ENCODE measurements at places on chromosomes 7 and 10.

DNA sequence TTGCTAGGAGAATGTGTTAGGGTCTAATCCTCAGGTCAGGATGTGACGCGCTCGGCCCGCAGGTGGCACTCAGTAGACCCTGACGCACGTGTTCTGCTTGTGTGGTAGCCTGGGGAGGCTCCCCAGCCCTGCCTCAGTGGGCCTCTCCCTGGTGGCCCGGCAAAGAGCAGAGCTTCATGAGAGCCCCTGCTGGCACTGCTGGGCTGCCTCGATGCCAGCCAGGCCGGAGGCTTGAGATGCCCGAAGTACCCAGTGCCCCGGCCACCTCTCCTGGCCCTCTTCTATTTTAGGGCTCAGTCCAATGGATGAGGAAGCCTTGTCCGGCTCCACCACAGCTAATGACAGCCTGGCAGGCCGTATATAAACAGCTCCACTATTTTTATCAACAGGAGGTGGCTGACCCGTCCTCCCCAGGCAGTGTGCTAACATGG is 42.0 kb downstream of the PRF1 start:
- no peak for DNase-seq

GRCh38 chr10:127952575-127952869 is 45.6 kb downstream of the PTPRE start:
- DNase-seq = no peak

DNA sequence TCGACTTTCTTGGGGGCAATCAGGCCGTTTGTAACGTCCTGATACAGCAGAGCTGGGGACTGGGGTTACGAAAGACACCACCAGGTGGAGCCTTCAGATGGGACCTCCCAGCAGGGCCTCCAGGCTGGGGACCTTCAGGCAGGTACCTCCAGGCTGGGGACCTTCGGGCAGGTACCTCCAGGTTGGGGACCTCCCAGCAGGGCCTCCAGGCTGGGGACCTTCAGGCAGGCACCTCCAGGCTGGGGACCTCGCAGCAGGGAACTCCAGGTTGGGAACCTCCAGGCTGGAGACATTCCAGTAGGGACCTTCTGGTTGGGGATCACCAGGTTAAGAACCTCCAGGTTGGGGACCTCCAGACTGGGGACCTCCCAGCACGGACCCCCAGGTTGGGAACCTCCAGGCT is 23.5 kb upstream of the GPR146 start:
- no peak for DNase-seq

GRCh38 chr10:100653957-100654781 is 91.2 kb upstream of the PAX2 start:
- DNase-seq = peak; percentile 65

- no peak for DNase-seq
These were observed 23.0 kb upstream of the GRID1 start for GRCh38 chr10:86389441-86390193.

- DNase-seq = no peak
These were observed 127.7 kb upstream of the PRR15 start for GRCh38 chr7:29435902-29436301.

GRCh38 chr7:2792235-2792634 is 51.9 kb downstream of the GNA12 start:
- DNase-seq = no peak

DNA sequence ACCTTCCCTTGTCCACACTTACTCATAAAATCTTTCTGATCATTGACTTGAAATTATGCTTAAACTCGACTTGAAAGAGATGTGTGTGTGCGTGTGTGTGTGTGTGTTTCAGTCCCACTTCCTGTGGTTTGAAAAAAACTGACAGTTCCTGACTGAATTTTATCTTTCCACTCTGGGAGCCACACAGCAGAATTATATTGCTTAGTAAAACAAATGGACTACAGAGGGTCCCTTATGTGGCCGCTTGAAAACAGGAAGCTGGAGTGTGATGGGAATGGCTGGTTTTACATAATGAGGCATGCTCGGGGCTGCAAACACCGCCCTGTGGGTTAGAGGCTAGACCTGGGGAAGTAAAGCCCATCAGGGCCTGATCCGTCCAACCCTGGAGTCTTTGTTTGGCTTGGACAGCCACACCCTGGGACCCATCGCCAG is 54.8 kb downstream of the LYZL1 start:
- DNase-seq = no peak

GRCh38 chr7:2710901-2711551 is 23.0 kb downstream of the AMZ1 start:
- no peak for DNase-seq

GRCh38 chr7:98357751-98358161 is 43.1 kb downstream of the BAIAP2L1 start:
- DNase-seq = no peak

GRCh38 chr7:23530405-23530804 is 1.4 kb downstream of the TRA2A start:
- DNase-seq = peak; percentile 55

DNA sequence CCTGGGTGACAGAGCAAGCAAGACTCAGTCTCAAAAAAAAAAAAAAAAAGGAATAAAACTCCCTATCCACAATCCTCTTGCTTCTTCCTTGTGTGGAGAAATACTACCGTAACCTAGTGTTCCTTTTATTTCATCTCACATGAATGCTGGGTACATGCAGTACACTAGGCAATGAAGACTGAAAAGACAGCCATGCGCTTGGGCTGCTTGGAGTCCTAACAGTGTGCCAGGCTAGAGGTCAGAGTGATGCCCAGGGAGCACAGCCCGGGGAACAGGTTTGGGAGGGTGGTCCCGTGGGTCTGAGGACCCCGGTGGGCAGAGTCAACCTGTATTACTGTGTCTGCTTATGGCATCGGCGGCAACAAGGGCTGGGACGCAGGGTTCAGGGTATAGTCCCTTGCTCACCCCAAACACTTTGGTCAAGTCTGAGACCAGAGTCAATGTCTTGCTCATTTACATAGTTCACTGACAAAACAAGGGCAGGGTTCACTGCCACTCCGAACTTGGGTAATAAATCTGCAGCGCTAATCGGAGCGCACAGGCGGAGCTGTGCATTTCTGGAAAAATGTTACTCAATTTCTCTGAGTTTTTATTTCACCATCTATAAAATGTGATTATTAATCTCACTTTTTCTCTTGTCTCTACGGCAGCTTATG is 118.0 kb downstream of the CLEC2L start:
- DNase-seq = no peak

DNA sequence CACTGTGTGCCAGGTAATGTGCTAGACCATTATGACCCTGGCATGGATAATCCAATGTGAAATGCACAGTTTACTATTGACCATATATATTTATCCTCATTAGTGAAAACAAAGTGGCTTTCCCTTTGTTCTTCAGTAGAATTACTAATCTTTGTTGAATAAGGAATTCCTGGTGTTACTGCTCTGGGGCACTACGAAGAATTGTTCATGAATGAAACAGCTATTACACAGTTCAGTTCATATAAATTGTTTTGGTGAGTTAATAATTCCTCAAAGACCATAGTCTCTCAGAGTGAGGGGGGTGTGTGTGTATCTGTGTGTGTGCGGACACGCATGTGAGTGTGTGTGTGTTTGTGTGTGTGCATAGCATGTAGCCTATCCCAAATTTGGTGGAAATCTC is 668.0 kb upstream of the MBL2 start:
- DNase-seq = no peak

GRCh38 chr7:55558962-55559920 is 13.1 kb downstream of the VOPP1 start:
- DNase-seq = no peak

DNA sequence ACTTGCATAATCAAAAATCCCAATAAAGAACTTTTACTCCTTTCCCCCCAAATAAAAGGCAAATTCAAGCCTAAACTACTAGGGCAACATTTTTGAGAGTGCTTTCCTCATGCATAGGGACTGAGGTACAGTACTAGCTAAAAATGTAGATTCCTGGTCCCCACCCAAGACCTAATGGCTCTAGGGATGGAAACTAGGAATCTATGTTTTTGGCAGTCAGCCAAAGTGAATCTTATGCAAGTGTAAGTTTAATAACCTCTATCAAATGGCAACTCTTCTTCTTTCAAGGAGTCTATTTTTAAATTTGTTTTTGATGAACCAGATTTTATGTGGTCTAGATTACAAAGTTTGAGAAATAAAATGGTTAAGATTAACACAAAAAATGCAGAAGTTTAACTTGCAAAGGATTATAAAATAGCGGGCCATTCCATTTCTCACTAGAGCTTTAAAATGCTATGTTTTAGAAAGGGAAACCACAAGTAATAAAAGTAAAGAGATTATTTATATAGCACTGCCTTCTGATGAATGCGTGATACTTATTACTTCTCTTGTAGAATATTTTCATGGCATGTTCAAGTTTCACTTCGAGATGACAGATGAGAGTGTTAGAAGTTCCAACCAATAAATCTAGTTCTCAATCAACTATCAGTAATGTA is 70.4 kb upstream of the MDFIC start:
- DNase-seq = no peak

- no peak for DNase-seq
These were observed at the start of gene LDB3 for GRCh38 chr10:86668297-86669165. Gene LDB3, plus strand, starts transcription at chr10:86668511. Its CDS starts 181 bp downstream, at chr10:86668692.

GRCh38 chr7:49624611-49625010 is 148.8 kb upstream of the VWC2 start:
- peak; percentile 3 for DNase-seq

GRCh38 chr7:45511721-45512597 is 62.2 kb upstream of the ADCY1 start:
- no peak for DNase-seq

- peak; percentile 5 for DNase-seq
These were observed 135.2 kb upstream of the UNC5B start for GRCh38 chr10:71077143-71077581.

- no peak for DNase-seq
These were observed 276.2 kb upstream of the SEMA3C start for GRCh38 chr7:81195033-81195432.

- no peak for DNase-seq
These were observed 38.0 kb downstream of the USP6NL start for GRCh38 chr10:11573497-11573896.

DNA sequence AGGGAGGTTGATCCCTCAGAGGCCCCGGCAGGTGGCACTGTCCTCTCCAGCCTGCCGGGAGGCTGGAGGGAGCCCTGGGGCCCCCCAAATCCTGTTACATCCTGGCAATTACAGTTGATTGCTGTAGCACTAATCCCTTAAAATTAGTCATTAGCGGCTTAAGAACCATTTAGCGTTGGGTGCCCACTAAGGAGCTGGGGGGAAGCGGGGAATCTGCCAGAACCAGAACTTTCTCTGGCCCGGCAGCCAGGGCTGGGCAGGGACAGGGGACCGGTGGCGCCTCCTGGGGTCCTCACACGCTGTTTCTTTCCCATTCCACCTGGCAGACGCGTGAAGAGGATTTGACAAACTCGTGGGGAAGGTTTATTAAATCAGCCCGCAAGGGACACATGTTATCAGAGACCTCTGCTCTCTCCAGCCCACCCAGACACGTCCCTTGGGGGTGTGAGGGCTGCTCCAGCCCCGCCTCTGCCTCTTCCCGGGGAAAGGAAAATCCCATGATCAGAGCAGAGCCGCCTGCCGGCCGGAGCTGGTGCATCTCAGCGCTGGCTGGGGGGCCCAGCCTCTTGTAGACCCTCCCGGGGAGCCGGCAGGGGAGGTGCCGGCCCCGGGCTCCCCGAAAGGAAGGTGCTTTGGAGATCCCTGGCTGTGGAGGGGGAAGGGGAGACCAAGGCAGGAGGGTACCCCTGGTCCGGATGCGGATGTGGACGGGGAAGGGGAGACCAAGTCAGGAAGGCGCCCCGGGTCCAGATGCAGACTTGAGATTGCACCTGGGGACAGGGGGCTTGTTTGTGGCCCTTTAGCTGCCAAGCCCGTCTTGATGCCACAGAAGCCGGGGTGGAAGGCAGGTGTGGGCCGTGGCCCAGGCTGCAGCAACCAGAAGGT is 142.7 kb downstream of the ELFN1 start:
- DNase-seq = no peak

GRCh38 chr10:22491931-22492615 is 146.8 kb downstream of the SPAG6 start:
- DNase-seq = no peak

DNA sequence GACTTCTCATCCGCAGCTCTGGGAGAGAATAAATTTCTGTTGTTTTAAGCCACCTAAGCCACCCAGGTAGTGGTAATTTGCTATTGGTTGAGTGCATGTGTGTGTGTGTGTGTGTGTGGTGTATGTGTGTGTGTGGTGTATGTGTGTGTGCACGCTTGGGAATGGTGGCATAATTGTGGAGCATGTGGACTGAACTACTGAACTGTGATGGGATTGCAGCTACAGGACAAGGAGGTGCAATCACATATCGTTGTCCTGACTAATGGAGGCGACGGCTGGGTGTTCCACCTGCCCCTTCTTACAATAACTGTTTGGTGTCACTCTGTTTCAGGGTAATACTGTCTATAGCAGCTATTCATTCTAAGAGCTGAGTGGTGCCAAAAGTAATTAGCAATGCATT is 448.7 kb upstream of the PFKP start:
- no peak for DNase-seq

GRCh38 chr7:108480311-108480710 is 24.1 kb upstream of the NRCAM start:
- no peak for DNase-seq

- no peak for DNase-seq
These were observed 69.8 kb upstream of the DNAJB12 start for GRCh38 chr10:72424561-72424960.

DNA sequence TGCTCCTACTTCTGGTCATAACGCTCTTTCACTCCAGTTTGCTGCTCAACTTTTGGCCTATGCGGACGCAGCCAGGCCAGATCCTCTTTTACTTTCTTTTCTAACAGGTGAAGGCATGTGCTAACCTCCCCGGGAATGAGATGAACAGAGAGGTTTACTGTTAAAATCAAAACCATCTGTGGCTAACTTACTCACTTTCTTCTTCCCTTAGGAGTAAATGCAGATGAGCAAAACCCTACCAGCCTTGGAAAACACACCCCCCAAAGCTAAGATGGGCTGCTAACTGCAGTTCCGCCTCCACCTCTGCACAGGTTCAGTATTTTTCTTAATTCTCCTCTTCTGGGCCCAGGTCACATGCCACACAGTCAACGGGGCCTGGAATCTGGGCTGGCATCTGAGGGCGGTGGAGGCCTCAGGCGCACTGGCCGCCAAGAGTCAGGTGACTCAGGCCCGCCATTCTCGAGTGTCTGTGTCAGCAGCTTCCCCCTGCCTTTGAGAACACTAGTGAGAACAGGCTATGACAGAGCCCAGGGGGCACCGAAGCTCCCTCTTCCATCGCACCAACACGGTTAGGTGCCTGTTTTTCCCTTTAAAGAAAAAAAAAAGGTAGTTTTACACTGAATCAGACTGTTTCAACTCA is 11.1 kb downstream of the FAM53B start:
- no peak for DNase-seq

GRCh38 chr10:34584164-34584563 is 230.9 kb downstream of the PARD3 start:
- no peak for DNase-seq

DNA sequence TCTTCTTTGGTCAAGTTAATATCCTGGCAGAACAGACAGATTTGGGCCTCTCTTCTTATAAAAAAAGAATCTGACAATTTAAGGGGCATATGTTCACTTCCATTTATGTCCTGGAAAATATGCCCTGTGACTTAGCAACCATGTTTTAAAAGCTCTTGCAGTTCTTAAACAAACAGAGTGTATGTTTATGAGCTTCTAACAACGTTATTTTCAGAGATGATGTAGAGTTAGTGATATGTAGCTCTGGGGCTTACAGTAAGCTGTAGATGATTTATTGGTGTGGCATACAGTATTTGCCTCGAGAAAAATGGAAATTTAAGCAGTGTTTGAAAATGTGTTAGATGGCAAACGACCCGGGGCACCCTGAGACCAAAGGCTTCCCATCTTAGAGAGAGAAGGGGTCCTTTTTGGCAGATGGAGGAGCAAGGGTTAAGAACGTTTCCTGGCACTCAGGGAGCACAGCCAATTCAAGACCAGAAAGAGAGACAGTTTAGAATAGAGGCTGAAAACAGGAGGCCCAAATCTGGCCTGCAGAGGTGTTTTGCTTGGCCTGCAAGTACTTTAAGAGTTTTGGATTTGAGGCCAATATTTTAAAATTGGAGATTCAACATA is 397.5 kb downstream of the KCNMA1 start:
- no peak for DNase-seq
